ENCODE measurements at places on chromosomes 7 and 10.

DNA sequence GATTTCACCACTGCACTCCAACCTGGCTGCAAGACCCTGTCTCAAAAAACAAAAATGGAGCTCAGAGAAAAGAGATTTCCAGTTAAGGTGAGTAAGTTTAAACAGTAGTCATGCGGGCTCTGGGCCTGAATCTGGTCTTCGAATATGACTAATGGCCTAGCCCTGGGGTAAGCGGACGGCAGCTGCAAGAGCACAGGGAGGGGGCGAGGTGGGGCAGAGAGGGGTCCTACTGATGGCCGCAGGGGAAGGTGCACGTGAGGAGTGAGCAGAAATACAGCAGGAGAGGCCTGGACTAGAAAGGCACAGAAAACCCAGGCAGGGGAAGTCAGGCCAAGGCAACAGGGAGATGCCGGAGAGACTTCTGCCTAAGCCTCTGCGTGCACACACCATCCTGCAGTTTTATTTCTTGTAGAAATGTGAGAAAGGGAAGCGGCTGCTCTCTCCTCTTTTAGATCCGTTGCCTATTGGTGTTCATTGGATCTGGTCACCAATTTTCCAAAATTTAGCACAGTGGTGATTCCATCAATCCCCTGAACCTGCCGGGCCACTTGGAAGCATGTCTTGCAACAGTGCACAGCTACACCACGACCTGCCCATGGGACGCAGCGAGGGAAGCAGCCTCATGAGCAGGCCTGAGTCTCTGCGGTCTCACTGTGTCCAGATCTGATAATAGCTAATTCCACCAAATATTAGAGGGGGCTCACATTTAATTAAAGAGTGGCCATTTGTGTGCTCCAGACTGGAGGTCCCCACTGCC is 139.0 kb downstream of the PAXIP1 start:
- no peak for DNase-seq

DNA sequence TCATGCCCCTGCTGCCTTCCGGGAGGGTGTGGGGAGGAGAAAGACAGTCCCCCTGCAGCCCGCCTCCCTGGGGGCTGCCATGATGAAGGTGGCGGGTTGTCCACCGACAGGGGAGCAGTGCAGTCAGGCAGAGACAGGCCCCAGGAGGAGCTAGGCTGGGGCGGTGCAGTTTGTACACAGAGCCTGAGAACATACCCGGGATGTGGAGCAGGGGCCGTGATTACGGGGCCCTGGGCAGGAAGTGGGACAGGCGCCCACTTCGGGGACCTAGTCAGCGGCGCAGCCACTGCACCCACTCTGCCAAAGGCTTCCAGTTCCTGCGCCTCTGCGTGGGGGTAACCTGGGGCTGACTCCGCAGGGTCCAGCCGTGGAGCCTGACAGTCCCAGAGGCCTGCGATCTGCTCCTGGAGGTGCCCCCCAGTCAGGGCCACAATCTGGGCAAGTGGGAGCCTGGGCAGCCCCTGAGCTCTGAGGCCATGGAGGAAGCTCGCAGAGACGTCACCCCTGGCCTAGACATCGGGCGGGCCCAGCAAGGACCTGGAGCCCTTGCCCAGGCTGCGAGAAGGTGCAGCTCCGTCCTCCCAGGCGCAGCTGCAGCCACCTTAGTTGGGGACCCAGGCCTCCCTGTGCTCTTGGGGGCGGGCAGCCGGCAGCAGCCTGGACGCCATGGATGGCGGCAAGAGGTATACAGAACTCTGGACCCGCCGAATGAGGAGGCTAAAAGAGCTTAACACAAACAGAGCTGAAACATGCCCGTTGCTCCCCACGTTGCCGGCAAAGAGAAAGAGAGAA is 1356.8 kb downstream of the XPNPEP1 start:
- DNase-seq = no peak

DNA sequence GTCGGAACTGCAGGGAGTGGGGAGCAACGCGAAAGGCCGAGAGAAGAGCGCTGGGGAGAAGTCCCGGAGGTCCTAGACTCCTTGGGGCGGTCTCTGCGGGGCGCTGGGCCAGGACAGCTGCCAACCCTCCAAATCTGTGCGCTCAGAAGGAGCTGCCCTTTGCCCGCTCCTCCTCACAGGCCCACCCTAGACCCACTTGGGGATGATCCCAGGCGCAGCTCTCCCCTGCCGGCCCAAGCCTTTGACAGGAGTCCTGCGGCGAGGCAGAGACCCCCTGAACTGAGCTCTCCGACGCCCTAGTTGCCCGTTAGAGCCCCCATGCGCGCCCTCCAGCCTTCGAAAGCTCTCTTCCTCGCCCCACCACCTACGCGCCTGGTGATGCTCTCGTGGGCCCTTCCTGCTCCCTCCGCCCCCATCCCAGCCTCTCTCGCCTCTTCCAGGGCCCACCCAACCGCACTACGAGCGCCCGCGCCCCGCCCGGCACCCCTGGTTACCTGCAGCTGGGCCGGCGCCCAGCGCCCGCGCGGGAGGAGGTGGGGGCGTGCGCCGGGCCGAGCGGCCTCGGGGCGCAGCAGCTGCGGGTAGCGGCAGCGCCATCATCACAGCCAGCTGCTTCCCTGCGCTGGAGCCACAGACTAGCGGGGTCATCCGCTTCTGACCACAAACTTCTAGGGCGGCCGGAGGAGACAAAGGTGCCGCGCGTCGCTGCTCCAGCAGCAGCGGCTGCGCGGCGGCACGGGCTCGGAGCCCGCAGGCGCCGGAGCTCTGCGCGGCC is 353.4 kb downstream of the DNAJB6 start:
- DNase-seq = no peak

- no peak for DNase-seq
Measured at GRCh38 chr10:23037152-23037551, 58.2 kb upstream of the MSRB2 start.

DNA sequence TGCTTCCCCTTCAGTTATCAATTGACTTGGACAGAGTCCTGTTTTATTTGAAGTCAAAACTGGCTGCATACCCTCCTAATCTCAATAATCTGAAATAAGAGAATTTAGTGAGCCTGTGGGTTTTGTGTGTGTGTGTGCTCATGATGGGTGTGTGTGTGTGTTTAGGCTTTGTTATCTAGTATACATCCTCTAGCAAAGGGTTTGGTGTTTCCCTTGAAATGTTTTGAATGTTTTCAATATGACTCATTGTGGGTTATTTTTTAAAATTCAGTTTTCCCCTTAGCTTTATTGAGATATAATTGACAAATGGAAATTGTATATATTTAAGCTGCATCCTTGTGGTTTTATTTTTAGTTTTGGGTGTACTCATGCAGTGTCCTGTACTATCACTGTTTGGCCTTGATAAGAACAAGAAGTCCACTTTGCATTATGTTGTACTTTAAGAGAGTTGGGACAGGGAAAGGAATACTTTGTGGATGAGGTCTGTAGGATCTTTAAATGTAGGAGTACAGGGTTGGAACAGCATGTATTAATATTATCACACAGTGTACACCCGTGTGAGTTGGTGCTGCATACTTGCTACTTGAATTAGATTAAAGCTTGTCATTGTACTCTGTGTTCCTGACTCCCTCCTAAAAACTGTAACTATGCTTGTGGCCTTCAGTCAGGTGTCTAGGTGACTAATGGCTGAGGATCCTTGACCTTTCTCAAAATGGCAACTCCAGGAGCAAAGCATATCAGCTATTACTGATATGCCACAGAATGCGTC is 58.3 kb downstream of the VCL start:
- peak; percentile 40 for DNase-seq

DNA sequence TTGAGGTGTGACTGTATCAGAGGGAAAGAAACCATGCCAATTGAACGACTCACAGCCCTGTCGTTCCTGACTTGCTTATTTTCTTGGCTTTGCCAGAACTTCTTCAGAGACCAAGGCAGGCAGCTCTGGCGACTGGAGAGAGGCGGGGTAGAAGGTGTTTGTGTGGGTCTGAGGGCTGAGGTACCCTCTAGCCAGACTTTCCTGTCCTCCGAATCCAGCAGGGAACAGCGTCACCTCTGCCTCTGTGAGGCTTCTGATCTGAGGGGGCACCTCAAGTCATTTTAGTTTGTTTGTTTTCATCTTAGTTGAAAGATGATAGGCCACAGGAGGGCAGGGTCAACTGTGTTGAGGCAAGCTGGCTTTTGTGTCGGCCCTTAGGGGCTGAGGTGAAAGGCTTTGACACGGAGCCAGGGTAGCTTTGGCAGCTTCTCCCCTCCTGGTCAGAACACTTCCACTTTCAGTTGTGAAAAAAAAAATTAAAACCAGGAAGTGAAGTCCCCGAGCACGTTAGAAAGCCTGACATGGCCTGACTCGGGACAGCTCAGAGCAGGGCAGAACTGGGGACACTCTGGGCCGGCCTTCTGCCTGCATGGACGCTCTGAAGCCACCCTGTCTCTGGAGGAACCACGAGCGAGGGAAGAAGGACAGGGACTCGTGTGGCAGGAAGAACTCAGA is 1.9 kb downstream of the ACSL5 start:
- peak; percentile 77 for DNase-seq

GRCh38 chr10:132566892-132567291 is 29.3 kb downstream of the INPP5A start:
- DNase-seq = no peak

DNA sequence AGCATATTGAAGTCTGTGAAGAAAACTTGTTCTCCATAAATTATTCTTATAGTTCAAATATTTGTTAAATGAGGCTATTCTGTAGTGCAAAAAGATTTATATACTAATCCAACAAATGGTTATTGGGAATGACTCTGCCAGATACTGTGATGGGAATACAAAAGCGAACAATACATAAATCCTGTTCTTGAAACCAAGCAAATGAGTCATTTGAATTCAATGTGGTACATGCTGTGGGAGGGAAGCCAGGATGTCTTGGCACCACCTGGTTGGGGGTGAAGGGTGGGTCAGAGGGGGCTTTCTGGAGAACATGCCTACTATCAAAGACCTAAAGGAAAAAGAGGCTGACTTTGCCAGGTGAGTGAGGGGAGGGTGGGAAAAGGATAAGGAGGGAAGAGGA is 594.2 kb downstream of the CALN1 start:
- DNase-seq = no peak

GRCh38 chr7:36468370-36469101 is 78.9 kb downstream of the ANLN start:
- no peak for DNase-seq

GRCh38 chr7:31816810-31817209 is 129.8 kb downstream of the PPP1R17 start:
- no peak for DNase-seq

GRCh38 chr7:33495207-33495606 is 365.8 kb downstream of the BBS9 start:
- no peak for DNase-seq

DNA sequence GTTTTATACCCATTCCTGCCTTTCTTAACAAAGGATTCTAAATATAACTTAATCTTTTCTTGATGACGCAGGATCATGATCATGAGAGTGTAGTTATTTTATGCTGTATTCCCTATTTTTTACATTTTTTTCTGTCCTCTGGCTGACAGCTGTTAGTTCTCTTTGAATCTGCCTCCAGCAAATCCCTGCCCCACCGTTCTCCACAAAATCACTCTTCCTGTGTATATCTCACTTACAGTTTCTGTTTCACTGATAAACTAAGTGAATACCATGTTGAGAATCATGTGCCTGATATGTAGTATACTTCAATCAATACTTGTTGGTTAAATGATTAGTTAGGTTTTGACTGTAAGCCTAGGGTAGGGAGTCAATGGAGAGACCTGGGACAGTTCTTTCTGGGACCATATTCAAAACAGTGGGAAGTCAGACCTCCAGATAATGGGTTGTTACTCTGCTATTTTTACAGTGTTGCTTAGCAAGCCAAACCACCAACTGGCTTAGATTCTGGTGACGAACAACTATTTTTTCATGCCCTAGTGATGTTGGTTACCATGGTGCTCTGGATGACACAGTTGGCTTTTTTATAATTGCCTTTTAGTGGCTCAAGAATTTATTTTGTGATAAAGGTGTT is 12.8 kb downstream of the CNNM1 start:
- DNase-seq = no peak

DNA sequence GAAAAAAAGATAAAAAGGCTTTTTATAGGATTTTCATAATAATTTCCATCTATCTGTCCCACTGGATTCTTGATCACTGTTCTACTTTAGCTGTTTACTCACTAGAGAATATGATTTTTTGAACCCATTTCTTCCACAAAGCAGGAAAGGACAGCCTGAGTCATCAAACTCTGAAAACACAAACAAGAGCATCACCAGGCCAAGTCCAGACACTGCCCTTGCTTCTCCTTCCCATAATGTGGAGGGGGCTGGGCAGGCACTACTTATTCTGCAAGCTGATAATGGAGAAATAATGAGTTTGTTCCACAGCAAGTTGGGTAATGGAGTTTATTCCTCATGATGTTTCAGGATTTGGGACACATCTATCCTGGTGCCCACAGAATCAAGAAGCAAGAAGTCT is 13.0 kb upstream of the KCNIP2 start:
- DNase-seq = no peak

DNA sequence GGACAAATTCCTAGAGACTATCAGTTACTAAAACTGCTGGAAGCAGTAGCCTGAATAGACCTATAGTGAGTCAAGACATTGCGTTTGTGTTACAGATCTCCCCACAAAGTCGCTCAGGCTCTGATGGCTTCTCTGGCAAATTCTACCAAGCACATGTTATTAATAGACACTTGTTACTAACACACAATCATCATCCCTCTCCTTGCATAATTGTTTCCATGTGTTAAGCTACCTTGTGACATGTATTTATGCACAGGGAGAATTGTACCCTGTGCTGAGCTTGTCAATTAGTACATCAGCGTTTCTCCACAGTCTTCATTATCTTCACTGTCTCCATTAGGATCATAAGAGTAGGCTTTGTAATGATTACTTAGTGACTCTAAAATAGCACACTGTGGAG is 31.2 kb downstream of the DYNC2I1 start:
- DNase-seq = no peak

- no peak for DNase-seq
Measured at GRCh38 chr10:105025092-105025491, 384.0 kb downstream of the SORCS3 start.

GRCh38 chr10:127468632-127469031 is 80.5 kb upstream of the NPS start:
- no peak for DNase-seq

DNA sequence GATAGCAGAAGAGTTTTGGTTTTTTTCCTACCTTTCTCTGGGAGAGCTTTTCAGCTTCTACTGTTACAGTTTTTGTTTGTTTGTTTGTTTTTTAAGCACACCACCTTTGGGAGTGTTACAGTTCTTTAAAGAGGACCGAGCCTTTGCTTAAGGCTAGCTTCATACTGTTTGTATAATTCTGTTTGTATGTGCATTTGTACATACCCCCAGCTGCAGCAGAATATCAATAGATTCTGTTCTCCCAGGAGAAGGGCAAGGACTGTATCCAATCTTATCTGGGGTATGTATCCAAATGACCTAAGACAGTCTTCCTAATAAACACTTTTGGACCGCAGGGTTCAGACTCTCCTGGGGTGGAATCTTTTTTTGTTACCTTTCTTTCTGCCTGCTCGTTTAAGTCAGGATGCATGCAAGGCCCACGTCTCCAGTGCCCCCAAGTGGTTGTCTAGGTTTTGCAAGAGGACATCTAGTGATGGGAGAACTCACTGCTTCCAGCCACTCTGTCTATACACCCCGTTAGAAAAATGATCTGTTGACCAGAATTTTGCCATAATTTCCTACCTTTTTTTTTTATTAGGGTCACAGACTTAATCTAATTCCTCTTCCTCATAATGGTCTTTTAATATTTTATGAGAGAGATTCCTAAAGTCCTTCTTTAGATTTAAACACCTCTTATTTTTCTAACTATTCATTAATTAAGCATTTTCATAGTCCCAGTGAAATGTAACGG is 23.9 kb downstream of the NRF1 start:
- DNase-seq = no peak

- no peak for DNase-seq
Measured at GRCh38 chr10:100038561-100039071, 28.9 kb upstream of the DNMBP start.

GRCh38 chr7:1902231-1902855 is 232.3 kb downstream of the ELFN1 start:
- no peak for DNase-seq

GRCh38 chr7:112105584-112106530 is 100.3 kb downstream of the DOCK4 start:
- DNase-seq = no peak
